Tibial artery (tissue), 4 donors: ENCODE measurements at places on chromosomes 5 and 9.

DNA sequence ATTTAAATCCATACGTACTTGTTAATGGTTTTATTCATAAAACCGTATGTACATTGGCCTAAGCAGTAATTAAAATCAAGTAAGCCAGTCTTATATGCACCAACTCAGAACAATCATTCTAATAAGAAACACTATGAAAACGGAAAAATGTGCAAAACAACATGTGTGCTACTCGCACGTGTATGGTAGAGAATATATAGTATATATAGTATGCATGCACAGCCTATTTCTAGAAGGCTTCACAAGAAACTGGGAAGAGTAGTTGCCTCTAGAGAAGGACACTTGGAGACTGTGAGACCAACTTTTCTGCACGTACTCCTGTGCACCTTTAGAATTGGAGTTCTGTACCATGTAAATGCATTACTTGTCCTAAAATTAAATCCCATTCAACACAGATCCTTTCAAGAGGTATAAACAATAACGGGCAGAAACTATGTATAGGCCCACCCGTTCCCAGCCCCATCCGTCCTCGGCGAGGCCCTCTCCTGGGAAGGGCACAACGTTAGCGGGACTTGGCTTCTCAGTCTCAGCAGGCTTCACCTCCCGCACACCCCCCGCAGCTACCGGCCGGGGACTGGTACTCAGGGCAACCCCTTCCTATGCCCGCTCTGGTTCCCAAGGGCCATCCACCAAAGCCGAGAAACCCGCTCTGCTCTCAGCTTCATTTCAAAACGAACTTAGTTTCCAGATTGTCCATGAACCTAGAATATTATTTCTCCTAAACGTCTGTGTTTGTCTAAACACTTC, 2.0 kb downstream of the CDC14B start:
- peak; percentile 71 for DNase-seq

GRCh38 chr9:77848897-77849296, 182.7 kb downstream of the GNAQ start:
- DNase-seq = peak; percentile 92

DNA sequence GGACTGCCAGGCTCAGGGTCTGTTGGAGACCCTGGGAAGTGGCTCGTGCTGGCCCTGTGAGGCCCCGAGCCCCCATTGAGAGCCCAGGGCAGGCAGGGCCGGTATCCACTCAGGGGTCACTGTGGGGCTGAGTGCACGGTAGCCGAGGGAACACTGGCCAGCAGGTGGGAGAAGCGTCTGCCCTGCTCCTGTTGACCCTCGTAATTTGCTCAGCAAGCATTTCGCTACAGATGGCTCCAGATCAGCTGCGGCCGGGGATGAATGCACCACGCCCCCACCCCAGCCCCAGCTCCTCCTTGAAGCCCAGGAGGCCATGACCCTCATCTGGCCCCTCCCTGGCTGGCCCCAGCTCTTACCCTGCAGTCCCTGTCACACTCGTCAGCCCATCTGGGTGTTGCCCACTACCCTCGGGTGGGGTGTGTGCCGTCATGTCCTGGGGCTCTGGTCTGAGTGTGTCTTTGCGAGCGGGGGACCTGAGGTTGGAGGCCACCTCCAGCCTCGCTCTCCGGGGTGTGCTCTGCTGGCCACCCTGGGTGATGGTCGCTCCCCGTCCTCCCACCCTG, 6.1 kb upstream of the NRARP start:
- no peak for DNase-seq

DNA sequence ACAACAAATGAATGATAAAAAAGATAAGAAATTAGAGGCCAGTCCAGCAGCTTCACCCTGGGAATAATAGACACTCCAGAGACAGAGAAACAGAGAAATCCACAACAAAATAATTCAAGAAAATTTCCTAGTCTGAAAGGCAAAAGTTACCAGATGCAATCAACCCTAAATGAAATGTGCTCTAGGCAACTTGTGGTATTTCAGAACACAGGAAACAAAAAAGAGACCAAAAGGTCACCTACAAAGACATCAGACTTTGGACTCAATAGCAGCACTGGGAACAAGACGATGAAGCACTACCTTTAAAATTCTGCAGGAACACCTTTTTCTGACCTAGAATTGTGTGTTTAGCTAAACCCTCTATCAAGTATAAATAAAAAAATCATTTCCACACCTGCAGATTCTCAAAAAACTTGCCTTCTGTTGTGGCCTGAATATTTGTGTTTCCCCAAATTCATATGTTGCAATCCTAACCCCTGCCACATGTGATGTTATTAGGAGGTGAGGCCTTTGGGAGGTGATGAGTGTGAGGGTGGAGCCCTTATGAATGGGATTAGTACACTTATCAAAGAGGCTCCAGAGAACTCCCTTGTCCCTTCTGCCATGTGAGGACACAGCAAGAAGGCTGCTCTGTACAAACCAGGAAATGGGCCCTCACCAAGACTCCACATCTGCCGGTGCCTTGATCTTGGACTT, 5.9 kb upstream of the MAPK9 start:
- DNase-seq = no peak

DNA sequence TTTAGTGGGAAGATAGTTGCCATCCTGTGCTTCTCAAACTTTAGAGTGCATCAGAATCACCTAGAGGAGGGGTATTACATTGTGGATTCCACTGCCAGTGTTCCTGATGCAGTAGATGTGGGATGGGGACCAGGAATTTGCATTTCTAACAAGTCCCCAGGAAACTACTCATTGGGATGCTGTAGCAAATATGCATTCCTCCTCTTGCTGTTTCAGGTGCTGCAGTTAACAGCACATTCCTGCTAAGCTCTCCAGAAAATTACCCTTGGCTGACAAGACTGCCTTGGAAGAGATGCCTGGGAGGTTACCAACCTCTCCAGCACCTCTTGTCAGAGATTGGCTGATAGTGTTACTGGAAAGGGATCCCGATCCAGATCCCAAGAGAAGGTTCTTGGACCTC, 270.5 kb downstream of the OSTF1 start:
- DNase-seq = no peak

DNA sequence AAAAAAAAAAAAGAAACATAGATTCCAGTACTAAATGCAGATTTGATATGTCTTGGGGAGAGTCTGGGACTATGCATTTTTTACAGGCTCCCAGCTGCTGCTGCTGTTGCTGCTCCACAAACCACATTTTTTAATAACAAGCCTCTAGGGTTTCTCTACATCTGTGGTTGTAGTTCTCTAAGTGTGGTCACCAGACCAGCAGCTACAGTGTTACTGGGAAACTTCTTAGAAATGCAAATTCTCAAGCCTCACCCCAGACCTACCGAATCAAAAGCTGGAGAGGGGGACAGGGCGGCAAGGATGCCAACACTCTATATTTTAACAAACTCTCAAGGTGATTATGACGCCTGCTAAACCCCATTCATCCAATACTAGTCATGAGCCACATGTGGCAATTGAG, 293.4 kb upstream of the PTGER4 start:
- DNase-seq = no peak

- no peak for DNase-seq
Measured at GRCh38 chr5:105168806-105169205, 1606.2 kb upstream of the NUDT12 start.
